ENCODE measurements at places on chromosomes 2 and 18.

GRCh38 chr2:192190474-192190873, 4.3 kb downstream of the TMEFF2 start:
- no peak for DNase-seq

DNA sequence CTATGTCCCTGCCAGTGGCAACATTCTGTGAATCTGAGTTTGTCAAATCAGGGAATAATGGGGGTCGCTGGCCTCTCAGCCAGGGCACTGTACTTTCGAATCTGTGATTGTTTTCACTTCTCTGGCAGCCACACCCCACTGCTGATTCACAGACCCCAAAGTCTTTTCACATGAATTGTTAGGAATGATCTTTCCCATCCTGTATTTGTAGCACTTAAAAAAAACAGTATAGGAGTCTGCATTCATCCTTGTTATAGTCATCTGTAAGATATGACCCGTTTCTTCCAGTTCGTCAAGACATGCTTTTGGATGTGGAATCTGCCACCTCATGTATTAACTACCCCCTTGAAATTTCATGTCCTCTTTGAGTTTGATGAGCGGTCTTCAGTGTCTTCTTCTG, 928 bp downstream of the NAGK start:
- no peak for DNase-seq

DNA sequence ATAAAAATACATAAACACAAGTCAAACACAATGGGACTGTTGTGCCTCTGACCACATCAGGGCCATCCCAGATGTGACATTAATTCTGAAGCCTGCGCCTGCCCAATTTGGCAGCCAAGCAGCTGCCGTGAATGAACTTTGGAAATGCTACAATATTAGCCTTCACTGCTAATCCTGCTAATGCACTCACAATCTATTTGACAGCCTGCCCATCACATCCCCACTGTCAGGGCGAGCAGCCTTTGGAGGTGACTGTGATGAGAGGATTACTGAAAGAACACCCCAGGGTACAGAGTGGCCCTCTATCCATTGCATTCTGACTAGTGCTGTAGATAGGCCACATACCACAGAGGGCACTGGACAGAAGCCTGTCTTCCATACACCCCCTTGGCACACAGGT, 21.6 kb downstream of the OSR1 start:
- DNase-seq, result no peak

GRCh38 chr2:43675646-43676321, 445 bp downstream of the C1GALT1C1L start:
- no peak for DNase-seq

GRCh38 chr2:120607506-120607905, 128.2 kb upstream of the GLI2 start:
- DNase-seq, result no peak

DNA sequence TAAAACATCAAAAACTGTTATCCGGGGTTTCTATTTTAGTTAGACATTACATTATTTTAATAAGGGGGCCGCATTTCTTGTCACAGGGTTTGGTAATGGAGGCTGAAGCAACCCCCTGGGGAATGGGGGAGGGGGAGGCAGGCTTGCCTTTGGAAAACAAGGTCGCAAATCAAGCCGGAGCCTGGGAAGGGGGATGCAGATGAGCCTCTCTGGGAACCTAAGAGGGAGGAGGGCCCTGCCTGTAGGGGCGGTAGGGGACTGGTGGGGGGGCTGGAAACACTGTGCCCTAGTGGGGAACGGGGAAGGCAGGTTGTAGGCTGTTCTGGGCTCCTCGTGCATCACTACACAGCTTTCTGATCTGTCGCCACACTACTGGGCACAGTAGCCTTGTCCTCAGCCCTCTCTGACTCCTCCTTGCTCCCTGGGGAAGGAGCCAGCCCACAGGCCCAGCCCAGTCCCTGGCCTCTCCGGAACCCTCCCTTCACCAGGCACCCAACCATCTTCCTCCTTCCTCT, 170.2 kb upstream of the SMAD2 start:
- DNase-seq, result no peak

- DNase-seq, result no peak
Observed at GRCh38 chr2:53784436-53784835, 2.3 kb downstream of the ASB3 start.

- DNase-seq, result no peak
Observed at GRCh38 chr2:75309596-75310463, 110.5 kb upstream of the TACR1 start.

DNA sequence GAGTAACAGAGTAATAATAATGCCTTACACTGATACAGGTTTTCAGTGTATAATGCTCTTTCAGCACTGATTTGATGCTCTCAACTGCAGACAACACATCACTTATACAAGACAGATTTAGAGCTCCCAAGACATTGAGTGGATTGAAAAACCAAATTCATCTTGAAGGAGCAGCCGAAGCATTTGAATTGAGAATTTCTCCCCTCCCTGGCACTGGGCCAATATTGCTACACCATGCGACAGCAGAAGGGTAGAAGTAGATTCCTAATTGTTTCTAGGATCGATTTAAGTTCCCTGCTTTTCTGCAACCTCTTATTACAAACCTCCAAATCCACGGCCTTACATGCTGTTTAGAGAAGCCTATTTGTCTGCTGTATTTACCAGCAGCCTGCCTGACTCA, 15.5 kb downstream of the CENPA start:
- no peak for DNase-seq

DNA sequence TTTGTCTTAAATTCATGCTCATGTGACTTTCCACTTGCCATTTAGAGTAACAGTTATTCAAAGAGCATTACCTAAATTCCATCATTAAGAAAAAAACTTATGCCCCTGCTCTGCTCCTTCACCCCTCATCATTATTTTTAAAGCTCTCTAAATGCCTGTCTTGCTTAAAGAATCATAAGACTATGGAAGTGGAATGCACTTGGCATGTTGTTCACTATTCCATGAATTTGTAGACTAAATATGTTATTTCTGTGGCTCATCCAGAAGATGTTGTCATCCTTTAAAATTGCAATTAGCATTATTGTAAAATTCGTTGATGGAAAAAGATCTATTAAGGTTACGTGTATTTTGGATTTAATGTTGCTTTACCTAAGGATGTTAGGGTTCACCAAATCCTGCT, 61.8 kb downstream of the FMNL2 start:
- DNase-seq, result no peak
